Omental fat pad (tissue), 4 donors: ENCODE measurements at places on chromosomes 11 and 22.

GRCh38 chr11:3003396-3004231, 11.5 kb upstream of the NAP1L4 start:
- DNase-seq = no peak

DNA sequence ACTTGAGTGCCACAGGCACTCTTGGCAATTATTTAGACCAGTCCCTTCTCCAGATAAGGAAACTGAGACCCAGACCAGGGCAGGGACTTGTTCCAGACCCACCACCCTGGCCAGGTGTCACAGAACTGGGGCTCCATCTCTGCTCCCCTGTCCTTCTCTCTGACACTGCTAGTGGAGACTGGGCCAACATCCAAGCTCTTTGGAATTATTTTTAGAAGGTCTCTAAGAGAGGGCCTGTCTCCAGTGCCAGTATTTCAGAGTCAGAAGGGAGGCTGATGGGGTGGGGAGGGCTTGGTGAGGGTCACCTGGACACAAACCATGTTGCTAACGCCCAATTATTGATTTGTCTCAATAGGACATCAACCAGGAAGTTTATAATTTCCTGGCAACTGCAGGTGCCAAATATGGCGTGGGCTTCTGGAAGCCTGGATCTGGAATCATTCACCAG, 32.7 kb downstream of the POLR3H start:
- no peak for DNase-seq

- DNase-seq = peak; percentile 55
Measured at GRCh38 chr22:43388420-43388851, 23.4 kb upstream of the MPPED1 start.

DNA sequence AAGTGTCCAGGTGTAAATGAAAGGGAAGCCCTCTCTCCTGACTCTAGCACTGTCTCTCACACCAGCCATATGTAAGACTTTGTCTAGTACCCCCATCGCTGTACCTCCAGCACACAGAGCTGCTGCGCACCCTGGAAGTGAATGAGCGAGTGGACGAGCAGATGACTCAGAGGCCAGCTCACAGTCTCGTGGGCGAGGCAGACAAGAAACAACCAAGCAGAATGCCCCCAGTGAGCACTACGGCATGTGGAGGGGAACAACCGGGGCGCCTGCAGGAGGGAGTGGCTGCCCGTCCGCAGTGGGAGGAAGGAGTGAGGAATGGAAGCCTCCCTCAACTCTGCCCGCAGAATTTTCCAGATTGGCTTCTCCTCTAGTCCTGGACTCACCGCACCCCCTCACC, 46.4 kb downstream of the MCM5 start:
- DNase-seq = peak; percentile 68

DNA sequence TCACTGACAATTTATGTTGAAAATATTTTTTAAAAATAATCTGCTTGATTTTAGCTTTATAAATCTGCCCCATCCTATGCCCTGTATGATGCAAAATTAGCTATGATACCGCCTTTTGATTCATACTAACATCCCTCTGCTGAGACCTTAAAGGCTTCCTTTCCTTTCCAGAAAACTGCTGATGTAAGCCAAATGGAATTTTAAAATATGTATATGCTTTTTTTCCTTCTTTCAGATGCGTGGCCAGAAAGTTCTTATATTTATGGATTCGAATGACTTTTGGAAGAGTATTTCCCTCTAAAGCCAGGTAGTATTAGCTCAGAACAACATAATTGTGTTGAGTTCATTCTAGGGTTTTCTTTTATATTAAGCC, 34.5 kb downstream of the SFI1 start:
- no peak for DNase-seq

DNA sequence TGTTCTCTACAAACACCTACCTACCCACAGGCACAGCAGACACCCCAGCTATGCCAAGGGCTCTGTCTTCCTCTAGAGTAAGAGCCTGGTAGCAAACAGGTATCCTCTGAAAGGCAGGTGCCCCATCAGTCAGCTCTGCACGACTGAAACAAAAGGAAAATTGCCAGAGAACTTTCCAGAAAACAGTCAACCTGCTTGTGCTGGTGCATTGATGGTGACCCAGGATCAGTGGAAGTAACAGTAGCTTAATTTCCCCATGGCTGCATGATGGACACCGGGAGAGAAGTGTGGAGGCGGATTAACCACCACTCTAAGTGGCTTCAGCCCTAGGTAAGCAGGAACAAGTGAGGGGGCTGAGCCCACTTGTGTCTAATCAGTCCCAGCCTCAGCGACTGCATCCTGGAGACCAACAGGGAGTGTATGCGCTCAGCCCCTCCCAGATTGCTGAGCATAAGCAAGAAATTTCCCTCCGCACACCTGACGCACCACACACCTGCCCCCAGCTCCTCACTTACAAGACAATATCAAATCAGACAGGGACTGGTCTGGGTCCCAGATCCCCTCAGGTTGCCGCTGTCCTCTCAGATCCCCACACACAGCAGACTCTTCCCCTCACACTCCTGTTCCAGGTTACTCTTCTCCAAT, 70.7 kb upstream of the IGLL5 start:
- DNase-seq = no peak

- DNase-seq = no peak
Measured at GRCh38 chr11:69249311-69250185, 44.4 kb upstream of the MYEOV start.

GRCh38 chr11:87451395-87451794, 413.7 kb downstream of the TMEM135 start:
- no peak for DNase-seq

DNA sequence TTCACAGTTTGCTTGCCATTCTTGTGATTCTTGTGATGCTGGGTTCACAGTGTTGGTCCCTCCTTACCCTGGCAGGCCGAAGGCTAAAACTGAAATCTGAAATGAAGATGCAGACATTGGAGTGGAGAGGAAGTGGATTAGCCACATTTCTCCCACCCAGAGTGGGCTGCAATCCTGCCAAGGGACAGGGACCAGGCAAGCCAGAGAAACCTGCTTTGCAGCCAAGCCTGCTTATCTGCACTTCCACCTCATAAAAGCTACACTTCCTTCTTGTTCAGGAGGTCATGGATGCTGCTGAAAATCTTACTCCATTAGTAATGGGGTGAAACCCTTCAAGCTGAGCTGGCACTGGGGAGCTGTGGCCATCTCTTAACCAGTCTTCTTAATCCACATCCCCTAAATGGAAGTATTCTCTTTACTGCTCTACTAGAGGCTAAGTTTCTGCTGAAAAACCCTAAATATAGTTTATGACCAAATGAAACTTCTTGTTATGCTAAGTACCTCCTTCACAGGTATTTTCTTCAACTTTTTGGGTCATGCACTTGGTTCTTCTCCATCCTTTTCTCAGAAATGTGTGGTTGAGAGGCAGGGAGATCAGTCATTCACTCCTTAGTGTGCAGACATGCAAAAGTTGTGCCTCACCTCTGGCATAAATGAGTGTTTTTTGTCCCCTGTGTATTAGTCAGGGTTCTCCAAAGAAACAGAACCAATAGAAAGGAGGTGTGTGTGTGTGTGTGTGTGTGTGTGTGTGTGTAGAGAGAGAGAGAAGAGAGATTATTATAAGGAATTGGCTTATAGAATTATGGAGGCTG, 133.9 kb upstream of the BMAL1 start:
- no peak for DNase-seq

GRCh38 chr11:31160504-31161422, 208.8 kb downstream of the DCDC1 start:
- DNase-seq = no peak

DNA sequence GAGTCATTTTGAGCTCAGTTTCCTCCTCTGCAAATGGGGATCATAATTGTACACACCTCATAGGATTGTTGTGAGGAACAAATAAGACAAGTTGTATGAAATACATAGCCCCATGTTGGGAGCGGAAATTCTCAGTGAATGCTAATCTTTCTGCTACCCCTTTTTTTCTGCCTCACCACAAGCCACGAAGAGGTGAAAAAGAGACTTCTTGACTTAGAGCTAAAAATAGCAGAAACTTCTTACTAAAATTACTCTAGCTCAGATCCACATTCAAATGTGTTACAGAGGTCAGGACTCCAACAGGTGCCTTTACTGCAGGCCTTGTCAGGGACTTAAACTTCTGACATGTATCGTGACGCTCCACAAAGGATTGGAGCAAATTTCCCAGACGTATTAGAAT, 128.5 kb downstream of the MIAT start:
- DNase-seq = no peak

GRCh38 chr22:46251266-46251665, 1.2 kb upstream of the CDPF1 start:
- no peak for DNase-seq

GRCh38 chr11:36425561-36426081, 84.5 kb downstream of the TRAF6 start:
- no peak for DNase-seq

- no peak for DNase-seq
Measured at GRCh38 chr11:60871378-60872061, 4.2 kb downstream of the ZP1 start.

GRCh38 chr22:45553351-45554039, 50.8 kb downstream of the FBLN1 start:
- peak; percentile 49 for DNase-seq

DNA sequence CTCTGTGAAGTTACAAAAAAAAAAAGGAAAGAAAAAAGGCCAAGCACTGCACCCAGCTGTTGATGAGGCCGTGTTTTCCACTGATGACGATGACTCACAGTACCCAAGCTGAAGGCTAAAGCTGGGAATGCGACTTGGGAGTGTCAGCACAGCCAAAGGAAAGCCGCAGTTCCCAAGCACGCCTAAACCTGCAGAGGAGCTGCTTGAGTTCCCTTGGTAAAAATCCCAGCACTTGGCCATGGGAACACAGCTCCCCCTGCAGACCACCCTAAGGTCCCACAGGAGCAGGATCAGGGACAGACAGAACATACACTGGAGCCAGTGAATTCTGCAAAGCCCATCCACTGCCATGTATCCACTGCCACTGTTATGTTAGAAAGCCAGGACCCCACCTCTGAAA, 39.9 kb downstream of the SERGEF start:
- DNase-seq = no peak

DNA sequence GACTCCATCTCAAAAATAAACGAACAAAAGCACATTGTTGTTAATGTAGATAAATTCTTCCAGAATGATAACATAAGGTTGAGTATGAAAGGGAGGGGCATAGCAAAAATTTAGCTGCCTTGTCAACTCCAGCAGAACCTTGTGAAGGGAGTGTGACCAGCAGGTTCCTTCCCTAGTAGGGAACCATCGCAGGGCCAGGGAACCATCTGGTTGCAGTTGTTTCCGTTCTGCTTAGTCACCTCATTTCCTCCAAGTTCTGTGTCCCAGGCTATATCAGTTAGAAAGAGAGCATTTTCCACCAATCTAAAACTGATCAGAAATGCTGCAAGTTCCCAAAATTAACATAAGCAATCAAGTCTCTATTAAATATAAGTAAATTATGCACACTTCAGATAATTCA, 126.7 kb upstream of the BLID start:
- no peak for DNase-seq

DNA sequence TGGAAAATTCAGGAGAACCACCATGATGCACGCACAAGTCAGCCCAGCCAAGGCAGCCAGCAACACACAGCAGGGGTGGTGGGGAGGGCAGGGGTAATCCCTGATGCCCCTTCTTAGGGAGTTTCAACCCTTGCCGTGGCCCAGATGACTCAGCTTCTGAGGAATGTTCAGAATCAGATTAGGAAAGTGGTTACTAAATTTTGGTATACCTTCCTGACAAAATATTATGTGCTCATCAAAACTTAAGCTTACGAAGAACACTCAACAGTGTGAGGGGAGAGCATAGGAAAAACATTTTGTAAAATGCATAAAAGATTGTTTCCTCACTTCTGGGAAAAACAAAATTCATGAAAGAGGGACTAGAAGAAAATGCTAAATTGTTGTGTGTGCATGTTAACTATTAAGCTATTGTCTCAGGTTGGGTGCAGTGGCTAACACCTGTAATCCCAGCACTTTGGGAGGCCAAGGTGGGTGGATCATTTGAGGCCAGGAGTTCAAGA, 32.1 kb downstream of the SERPIND1 start:
- no peak for DNase-seq

- DNase-seq = no peak
Measured at GRCh38 chr11:64866173-64866491, 12.3 kb downstream of the EHD1 start.

- no peak for DNase-seq
Measured at GRCh38 chr11:117160826-117161225, 16.7 kb downstream of the PAFAH1B2 start.

DNA sequence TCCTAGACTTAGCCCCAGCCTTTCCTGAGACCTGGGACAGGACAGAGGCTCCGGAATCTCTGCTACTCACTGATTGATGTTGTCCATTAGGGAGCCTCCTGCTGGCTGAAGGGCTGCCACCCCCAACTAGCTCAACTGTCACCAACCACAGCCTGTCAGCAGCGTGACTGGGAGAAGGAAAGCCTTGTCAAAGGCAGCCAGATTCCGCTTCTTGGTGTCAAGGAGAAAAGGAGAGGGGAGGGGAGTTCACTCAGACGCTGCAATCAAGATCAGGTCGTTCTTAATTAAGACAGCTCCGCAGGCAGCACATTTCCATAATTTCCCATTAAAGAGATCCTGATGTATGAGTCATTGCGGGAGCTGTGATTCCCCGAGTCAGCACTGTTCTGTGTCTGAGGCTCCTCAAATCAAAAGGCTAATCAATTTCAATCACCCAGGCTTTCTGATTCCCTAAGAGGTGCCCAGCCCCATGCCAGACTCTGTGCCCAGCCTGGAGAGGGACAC, 152.8 kb upstream of the ZBED5 start:
- DNase-seq = no peak

DNA sequence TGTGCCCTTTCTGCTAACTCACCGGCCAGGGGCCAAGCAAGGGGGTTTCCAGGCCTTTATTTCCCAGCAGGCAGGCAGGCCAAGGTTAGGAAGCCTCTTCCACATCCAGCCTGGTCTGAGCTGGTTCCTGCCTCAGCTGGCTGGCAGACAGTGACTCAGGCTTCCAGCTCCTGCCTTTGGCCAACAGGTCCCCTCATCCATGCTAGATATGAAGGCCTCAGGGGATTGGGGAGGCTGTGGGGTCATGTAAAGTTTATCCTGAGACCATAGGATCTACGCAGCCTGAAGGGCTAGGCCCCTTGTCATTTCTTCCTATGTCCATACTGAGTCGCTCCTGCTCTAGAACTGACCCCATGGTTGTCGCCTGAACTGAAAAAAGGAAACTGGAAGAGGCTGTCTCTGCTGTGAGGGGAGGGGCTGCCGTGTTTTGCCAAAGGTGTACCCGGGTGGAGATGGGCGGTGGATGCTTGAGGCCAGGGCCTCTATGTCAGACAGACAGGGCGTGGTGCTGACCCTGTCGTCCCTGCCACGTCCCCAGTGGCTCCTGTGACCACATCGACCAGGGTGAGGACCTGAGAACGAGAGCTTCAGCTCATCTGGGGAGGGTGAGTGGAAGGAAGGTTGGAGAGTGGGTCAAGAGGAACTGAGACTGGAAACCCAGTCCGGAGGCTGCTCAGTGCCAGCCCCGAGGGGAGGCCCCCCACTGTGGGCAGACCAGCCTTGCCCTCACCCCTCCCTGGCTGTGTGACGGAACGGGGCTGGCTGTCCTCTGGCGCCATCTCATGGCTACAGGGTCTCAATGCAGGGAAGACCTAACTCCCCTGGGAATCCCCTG, 17.0 kb downstream of the P2RY6 start:
- DNase-seq = no peak

GRCh38 chr11:112300094-112300786, 39.6 kb upstream of the PLET1 start:
- no peak for DNase-seq

- no peak for DNase-seq
Measured at GRCh38 chr11:126890561-126890960, 110.0 kb downstream of the KIRREL3 start.
